ENCODE measurements at places on chromosomes 3 and 15. TPM values are rescaled to one million over a fixed set of nuclear protein-coding genes. Genes with fewer than 3 reads are reported as not detected.

Gene MYO5A
- total RNA-seq = 22.6 TPM

Gene SAMMSON
- total RNA-seq = not detected

DNA sequence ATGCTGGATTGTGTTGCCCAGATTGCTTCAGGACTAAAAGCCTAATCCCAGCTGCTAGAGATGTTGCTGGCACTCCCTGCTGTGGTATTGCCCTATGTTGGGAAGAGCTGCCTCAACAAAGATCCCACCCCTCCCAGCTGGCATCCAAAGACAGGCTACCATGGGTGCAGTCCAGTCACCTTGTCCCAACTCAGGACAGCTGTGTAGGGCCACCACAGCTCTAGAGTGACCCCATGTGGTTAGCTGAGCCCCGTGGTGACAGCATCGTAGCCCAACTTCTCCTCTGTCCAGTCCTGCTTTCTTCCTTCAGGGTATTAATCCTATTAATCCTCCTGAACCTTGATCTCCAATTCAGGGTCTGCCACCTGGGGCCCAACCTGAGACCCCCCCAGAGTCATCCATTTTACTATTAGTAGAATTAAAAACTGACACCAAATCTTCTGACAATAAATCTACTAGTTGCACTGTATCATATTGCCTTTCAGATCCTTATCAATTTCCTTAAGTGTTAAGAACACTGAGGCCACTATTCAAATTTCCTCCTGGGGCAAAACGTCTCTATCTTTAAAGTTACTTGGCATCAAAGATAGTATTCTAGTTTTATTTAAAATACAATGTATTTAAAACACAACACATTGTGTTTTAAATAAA is 83.5 kb downstream of the AQP9 start:
- H3K36me3 ChIP-seq = no peaks in the 10 kb centered on the region
- H3K27me3 ChIP-seq = peaks cover 2% of the 10 kb centered on the region
- peak; percentile 10 for DNase-seq
- no peaks in the 10 kb centered on the region for H3K4me1 ChIP-seq
- H3K27ac ChIP-seq = no peak overlapping the region

DNA sequence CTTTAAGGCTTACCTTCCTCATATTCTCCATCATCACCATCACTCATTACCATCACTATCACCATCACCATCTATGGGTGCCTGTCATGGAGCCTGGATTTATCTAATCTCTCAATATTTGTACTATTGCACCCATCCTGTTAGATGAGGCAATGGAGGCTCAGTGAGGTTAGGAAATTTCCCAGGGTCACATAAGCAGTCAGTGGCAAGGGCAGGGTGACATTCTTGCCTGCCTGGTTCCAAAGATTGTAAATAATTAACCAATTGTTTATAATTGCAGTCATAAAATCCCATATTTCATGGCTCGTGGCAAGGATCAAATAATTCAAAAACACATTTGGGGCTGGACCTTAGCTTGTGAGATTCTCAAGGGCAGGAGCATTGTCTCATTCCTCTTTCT is 55.2 kb downstream of the MGLL start:
- peaks cover 16% of the 10 kb centered on the region for H3K4me1 ChIP-seq
- H3K27ac ChIP-seq = no peak overlapping the region
- H3K36me3 ChIP-seq = peaks cover 1% of the 10 kb centered on the region
- no peak overlapping the region for H3K4me3 ChIP-seq
- peaks cover 3% of the 10 kb centered on the region for H3K27me3 ChIP-seq

DNA sequence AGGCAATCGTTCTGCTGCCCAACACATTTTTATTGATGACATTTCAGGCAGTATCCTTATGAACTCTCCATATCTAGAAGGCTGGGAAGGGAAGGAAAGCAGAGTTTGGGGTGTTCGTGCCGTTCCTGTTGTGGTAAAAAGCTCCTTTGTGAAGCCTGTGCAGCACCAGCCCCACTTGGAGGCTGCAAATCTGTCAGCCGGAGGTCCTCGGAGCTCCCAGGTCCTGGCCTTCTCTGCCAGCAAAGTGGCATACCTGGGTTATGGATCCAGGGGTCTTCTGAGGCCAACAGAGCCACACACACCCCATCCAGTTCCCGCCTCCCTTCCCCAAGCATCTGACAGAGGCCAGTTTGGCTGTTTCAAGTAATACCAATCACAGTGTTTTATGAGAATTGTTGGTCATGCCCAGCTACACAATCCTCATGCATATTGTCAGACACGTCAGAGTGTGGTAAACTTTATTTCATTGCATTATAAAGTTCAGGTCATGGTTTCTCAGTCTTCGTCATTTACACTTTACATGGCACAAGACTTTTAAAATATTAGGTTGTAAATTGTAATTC is 15.9 kb upstream of the USP3 start:
- no peak for DNase-seq
- no peak overlapping the region for H3K4me3 ChIP-seq
- H3K27ac ChIP-seq = no peak overlapping the region
- no peaks in the 10 kb centered on the region for H3K27me3 ChIP-seq
- H3K4me1 ChIP-seq = peaks cover 58% of the 10 kb centered on the region

Gene AP2M1
- total RNA-seq = 223 TPM

Gene CAPN3
- 3.3 TPM for total RNA-seq

DNA sequence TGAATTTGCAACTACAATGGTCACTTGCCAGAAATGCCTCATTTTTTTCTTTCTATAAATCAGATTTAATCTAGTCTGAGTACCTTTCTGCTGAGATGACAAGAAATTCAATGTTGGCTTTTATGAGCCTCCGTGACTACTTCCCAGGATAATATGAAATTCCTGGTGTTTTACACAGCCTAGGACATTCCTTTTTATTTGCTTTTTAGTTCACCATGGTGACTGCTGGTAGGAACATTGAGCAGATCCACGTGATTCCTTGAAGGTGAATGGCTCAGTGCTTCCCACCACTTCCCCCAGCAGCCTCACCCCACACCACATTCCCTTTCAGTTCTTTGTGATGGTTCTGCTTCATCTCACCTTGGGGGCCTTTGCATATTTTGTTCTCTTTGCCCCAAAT is 4.3 kb upstream of the NPTN start:
- H3K27ac ChIP-seq = no peak overlapping the region
- no peak for DNase-seq
- H3K36me3 ChIP-seq = no peaks in the 10 kb centered on the region
- peaks cover 13% of the 10 kb centered on the region for H3K4me1 ChIP-seq

DNA sequence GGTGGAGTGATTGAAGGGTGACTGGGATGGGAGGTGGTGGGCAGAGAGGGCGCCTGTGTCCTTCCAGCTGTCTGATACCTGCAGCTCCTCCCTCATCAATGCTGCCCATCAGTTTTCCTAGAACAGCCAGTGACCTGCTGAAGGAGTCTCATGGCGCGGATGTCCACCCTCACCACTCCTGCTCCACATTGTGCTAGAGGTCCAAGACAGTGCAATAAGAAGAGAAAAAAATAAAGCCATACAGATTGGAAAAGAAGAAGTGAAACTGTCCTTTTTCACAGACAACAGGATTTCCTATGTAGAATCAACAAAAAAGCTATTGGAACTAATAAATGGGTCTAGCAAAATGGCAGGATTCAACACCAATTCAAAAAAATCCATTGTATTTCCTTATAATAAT is 7.4 kb downstream of the ZDHHC19 start:
- no peak overlapping the region for H3K4me3 ChIP-seq
- H3K4me1 ChIP-seq = peaks cover 16% of the 10 kb centered on the region
- DNase-seq = no peak
- no peak overlapping the region for H3K27ac ChIP-seq
- H3K27me3 ChIP-seq = peaks cover 11% of the 10 kb centered on the region
- no peaks in the 10 kb centered on the region for H3K36me3 ChIP-seq

Gene SH3GL3
- total RNA-seq = not detected

DNA sequence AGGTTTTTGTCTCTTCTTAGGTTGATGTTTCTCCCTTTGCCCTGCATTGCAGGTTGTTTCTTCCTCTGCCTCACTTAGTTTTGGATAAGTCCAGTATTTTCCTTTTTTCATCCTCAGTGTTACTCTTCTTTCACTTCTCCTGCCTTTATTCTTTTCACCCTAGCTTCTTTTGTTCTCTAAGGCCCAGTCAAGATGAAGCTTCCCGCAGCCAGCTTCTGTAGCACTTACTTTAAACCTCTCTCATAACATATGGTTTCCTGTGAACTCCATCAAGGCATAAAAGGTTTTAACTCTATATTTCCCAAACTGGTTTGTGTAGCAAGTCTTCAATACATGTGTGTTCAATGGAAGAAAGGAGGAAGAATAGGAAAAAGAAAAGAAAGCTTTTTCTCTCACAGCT is 54.1 kb downstream of the TP63 start:
- DNase-seq = no peak
- H3K4me1 ChIP-seq = peaks cover 11% of the 10 kb centered on the region
- peaks cover 7% of the 10 kb centered on the region for H3K27me3 ChIP-seq
- H3K27ac ChIP-seq = no peak overlapping the region
- H3K4me3 ChIP-seq = no peak overlapping the region
- no peaks in the 10 kb centered on the region for H3K36me3 ChIP-seq

All from activated CD8-positive, alpha-beta T cell treated with anti-CD3 and anti-CD28 coated beads for 36 hours (primary cell).